Hematopoietic multipotent progenitor cell treated with erythropoietin and hydrocortisone succinate and interleukin-3 and kit ligand, for 8 days (in vitro differentiated cells): ENCODE measurements at places on chromosomes 5 and 9.

DNA sequence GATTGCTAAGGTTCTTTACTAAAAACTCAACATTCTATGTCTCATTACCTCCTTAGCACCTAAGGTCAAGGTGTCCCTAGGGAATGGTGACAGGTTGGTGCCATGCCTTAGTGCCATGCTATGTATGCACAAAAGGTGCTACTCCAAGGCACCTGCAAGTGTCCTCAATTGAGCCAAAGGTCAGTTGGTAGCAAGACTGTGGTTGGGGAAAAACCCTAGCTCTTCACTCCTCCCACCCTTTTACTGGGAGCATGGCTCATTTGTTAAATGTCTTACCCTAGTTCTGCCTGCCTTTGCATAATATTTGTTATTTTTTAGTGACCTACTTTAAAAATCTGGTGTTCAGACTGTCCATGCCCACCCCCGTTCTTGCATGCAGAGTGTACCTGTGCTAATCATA lies 17.0 kb downstream of the ACO1 start:
- no peak for DNase-seq

- DNase-seq: no peak
Measured at GRCh38 chr5:27015758-27016157, 22.6 kb downstream of the CDH9 start.

- no peak for DNase-seq
Measured at GRCh38 chr9:135703726-135704125, 1.7 kb downstream of the KCNT1 start.

DNA sequence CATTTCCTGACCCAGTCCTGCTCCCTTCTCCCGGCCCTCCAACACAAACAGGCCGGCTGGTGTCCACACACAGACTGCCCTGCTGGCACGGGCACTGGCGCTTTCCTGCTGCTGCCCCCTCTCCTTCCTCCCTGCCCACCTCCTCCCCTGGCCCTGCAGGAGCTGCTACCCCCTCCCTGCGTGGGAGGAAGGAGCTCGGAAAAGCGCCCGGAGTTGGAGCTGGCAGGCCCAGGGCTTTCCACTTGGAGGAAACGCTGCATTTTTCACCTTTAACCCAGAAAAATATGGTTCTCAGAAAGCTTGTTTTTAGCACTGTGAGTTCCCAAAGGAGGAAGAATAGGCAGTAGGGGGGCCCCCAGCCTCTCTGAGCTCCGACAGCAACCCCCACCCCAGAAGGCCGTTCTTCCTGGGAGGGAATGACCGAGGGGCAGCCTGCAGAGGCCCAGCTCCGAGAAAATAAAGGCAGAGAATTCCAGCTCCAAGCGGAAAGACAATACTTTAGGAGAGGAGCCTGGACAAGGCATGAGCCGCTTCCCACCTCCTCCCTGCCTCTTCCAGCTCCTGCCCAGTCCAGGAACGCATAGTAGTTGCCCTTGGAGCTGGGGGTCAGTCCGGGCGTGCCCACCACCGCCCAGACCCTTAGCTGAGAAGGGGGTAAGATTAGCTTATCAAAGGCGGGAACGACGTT lies 88.9 kb downstream of the LIFR start:
- DNase-seq: no peak

DNA sequence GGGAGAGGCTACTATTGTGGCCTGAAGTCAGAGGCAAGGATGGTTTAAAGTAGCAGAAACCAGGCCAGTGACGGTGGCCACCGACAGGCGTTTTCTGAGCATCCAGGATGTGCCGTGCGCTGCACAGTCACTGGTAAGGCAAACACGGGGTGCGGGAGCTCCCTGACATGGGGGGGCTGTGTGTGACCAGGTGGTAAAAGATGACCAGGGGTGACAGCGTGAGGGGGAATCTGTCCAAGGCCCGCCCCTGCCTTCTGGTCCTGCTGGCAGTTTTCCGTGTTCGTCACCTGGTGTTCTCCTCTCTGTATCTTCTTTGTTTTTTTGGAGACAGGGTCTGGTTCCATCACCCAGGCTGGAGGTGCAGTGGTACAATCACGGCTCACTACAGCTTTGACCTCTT lies 167.4 kb downstream of the ICE1 start:
- DNase-seq: no peak

DNA sequence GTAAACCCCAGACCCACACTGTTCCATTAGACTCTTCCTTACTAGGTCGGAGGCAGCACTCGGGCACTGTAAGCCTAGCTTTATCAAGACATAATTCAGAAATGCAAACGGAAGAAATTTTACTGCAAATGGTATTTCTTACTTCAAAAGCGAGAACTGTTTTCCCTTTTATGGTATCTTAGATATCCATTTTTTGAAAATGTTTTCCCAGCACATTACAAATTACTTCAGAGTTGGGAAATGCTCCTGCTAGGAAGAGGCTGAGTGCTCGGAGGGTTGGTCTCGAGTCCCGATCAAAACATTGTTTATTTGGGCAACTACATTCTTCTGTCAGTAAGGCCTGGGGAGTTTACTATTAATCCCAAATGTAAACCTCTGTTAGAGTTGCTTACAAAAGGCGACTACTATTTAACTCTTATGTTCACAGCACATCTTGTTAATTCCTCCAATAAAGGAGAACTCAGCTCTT lies 332.9 kb downstream of the CWC27 start:
- DNase-seq: no peak

- DNase-seq: no peak
Measured at GRCh38 chr5:177276886-177277285, 26.6 kb downstream of the RAB24 start.

DNA sequence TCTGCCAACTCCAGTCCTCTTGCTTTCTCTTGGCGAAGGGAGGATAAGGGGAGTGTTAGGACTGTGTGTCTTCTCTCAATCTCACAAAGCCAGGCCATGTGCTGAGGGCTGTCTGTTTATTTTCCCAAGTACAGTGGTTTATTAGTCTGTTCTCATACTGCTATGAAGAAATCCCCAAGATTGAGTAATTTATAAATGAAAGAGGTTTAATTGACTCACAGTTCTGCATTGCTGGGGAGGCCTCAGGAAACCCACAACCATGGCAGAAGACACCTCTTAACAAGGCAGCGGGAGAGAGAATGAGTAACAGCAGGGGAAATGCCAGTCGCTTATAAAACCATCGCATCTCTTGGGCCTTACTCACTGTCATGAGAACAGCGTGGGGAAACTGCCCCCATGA lies 36.2 kb upstream of the CKS2 start:
- no peak for DNase-seq

DNA sequence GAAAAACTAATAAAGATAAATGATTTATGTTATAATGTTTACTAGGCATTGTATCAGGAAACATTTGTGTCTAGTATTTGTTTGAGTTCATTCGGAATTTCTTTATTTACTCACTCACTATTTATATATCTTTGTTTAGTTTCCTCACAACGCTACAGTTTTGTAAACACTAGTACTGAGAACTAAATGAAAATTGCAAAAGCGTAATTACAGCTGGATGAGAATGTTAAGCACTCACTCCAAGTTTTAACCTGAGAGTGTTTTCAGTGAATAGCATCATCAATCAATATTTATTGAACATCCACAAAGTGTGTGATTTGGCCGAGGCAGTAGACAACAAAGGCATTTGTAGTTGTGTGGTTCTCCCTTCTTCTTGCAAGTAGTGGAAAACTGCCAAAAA lies 969.6 kb upstream of the DMAC1 start:
- DNase-seq: no peak

- DNase-seq: no peak
Measured at GRCh38 chr9:100211476-100211875, 112.4 kb downstream of the INVS start.

DNA sequence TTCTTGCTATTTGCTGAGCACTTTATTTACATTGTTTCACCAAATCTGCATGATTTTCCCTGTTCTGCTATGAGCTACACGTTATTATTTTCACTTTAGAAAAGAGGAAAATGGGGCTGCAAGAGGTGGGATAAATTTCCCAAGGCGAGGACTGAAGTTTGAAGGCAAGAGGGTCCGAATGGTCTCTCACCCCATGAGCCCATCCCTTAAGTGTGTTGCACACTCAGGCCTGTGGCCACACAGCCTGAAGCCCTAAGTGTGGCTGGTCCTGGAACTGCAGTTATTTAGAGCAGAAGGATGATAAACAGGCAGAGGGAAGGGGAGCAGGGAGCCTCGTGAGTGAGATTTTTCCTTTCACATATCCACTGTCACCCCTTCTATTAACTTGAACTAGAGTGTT lies 7.8 kb downstream of the PDE8B start:
- DNase-seq: no peak

DNA sequence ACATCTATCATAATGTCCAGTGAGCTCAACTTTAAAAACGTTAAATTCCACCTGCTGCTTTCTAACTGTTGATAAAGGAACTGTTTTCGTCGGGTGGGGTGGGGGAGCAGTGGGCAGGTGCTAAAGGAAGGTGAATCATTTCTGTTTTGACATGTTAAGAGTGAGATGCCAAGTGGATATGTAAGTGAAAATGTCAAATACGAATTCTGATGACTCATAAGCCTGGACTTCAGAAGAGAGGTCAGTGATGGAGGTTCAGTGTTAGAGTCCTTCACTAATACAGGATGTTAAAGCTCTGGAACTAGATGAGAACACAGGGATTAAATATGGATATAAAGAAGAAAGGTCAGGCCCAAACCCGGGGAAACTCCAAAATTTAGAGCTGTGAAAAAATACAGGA lies 617.9 kb upstream of the CTNND2 start:
- no peak for DNase-seq

- peak; percentile 30 for DNase-seq
Measured at GRCh38 chr5:14107536-14107935, 35.6 kb upstream of the TRIO start.

DNA sequence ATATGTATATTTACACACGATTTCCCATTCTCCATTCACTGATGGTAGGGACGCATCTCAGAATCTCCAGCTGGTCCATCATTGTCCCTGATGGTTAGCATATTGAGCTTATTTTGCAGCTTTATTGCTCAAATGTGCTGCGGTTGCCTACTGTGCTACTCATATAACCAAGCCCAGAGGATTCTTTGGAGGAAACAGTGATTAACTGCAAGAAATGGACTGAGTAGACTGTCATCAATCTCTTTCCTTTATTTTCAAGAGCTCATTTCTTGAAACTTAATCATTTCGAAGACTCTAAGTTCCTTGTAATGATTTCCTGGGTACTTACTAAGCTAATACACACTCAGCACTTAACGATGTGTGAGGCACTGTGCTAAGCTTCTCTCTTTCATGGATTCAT lies 119.0 kb downstream of the MAT2B start:
- DNase-seq: no peak

- DNase-seq: no peak
Measured at GRCh38 chr9:115494393-115494792, 376.4 kb upstream of the TNC start.

DNA sequence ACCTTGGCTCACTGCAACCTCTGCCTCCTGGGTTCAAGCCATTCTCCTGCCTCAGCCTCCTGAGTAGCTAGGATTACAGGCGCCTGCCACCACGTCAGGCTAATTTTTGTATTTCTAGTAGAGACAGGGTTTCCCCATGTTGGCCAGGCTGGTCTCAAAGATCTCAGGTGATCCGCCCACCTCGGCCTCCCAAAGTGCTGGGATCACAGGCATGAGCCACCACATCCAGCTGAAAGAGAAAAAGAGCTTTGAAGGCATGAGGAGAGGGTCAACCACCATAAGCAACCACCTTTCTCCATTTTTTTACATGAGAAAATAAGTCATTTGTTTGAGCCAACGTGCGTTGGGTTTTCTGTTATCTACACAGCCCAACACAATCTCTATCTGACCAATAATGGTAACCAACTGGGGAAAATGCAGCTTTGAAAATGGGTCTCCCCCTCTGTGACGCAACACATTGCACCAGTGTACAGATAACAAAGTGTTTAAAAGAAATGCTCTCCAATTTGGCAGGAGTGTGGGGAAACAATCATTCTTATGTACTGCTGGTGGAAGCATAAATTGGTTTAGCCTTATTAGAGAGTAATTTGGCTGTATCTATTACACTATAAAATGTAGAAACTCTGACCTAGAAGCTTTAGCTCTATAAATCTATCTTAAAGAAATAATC lies 45.8 kb upstream of the ZBTB43 start:
- DNase-seq: peak; percentile 70

GRCh38 chr9:4742246-4742645 lies 1.2 kb upstream of the AK3 start:
- no peak for DNase-seq

GRCh38 chr9:75148561-75148960 lies 60.2 kb downstream of the OSTF1 start:
- no peak for DNase-seq

GRCh38 chr5:16534280-16534679 lies 68.7 kb upstream of the ZNF622 start:
- DNase-seq: no peak

DNA sequence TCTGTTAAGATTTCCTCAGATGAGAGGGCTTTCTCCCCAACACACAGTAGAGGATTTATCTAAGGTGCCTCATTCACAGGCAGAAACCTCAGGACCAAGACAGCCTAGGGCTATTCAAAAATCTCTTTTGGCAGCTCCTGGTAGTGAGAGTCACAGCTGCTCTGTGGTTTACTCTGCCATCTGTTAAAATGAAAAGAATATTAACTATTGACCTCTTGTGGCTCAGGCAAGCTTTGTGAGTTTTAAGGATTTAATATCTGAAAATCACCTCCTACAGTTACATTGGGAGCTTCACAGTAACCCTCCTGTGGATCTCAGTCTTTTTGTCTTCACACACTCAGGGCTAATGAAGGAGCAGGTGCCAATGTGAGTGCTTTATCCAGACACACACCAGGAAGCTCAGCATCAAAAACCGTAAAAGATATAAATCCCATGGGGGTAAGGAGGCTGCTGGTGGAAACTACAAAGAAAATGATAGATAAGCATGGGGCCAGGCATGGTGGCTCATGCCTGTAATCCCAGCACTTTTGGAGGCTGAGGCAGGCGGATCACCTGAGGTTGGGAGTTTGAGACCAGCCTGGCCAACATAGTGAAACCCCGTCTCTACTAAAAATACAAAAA lies 29.7 kb downstream of the PPP1R2B start:
- DNase-seq: no peak

DNA sequence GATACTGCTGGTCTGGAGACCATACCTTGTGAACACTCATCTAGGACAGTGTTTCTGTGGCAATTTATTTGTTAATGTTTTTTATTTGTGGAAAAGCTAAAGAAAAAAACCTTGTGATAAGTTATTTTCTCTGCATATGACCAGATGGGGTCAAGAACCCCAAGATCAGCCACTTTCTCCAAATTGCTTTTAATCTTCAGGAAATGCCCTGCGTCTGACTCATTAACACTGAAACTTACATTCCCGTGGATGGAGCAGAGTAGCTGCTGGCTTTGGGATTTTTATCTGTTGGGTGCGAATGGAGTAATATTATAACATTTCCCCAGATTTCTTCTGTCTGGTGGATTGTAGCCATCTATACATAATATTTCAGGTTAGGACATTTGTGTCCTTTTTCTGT lies 444.5 kb downstream of the SH3GL2 start:
- DNase-seq: no peak

DNA sequence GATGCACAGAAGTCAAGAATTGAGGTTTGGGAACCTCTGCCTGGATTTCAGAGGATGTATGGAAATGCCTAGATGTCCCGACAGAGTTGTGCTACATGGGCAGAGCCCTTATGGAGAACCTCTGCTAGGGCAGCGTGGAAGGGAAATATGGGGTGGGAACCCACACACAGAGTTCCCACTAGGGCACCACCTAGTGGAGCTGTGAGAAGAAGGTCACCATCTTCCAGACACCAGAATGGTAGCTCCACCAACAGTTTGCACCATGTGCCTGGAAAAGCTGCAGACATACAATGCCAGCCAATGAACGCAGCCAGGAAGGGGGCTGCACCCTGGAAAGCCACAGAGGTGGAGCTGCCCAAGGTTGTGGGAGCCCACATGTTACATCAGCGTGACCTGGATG lies 104.5 kb downstream of the STK32A start:
- DNase-seq: peak; percentile 4

GRCh38 chr5:172743112-172743959 lies 27.7 kb downstream of the DUSP1 start:
- DNase-seq: no peak
